Stimulated activated CD4-positive, alpha-beta T cell treated with anti-CD3 and anti-CD28 coated beads, Interleukin-15, amount 100 ng/mL, for 48 hours (primary cell): ENCODE measurements at places on chromosomes 5 and 9.

DNA sequence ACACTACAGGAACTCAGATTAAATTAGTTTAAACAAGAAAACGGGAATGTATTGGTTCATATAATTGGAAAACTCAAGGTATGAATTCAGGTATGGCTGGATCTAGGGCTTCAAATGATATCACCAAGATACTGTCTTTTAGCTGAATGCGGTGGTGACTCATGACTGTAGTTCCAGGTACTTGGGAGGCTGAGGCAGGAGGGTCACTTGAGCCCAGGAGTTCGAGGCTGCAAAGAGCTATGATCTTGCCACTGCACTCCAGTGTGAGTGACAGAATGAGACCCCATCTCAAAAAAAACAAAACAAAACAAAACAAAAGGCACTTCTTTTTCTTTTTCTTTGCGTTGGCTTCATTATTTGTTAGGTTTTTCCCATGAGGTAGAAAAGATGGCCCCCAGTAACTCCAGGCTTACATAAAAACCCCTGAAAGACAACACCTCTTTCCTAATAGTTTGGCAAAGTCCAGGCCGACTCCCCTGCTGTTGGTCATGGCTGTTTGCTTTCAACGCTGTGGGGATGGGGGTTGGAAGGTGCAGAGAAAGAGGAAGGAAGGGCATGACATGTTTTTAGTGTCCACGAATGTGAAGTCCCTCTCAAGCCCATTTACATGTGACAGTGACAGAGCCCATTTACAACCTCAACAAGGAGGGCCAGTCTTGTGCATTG lies 39.8 kb upstream of the CRB2 start:
- no peak for DNase-seq

- DNase-seq, result no peak
Observed at GRCh38 chr5:154406826-154407225, 39.0 kb upstream of the SAP30L start.

GRCh38 chr5:76637490-76637889 lies 14.3 kb upstream of the F2RL2 start:
- no peak for DNase-seq

DNA sequence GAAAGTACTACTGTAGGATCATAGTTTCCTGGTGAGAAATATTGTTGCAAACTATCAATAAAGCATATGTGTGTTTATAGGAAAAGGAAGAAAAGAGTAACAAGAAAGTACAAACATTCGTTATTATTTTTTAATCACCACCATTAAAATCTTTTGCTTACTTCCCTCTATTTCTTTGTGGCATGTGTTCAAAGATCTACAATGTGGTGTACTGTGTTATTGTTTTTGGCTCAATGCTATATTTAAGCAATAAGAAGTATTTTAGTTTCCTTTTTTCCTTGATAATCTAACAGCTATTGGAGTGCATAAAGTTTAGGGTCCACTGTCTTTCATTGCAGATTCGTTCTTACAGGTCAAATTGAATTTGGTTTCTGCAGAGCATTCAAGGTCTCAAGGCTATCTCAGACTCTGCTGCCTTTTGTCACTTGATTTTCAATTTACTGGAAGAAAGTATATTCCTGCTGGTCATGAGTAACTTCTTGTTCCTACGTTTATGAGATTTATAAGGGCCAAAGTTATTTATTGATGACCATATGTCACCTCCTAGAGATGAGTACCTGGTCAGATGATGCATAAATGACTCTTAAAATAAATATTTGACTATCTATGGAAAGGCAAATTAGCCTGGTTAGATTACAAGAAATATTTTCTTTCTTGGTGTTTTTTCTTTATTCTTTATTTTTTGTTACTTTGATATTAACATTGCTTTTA lies 323.0 kb downstream of the TMEM167A start:
- DNase-seq, result no peak

GRCh38 chr9:137878146-137878941 lies 762 bp downstream of the CACNA1B start:
- no peak for DNase-seq

DNA sequence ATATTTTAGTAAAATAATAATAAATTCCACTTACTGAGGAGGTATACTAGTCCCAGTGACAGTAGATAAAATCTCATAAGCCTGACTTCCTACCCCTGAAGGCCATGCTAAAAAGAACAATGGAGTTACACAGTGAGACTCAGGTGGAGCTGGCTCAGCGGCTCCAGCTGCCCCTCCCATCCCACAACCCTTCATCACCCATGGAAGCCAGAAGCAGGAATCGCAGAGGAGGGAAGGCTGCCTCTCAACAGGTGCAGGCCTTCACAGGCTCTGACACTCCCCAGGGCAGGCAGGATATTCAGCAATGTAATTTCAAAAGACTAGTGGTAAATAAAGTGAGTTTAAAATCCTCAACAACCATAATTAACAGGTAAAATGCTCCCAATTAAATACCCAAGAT lies 67.5 kb downstream of the FANCC start:
- DNase-seq, result no peak

DNA sequence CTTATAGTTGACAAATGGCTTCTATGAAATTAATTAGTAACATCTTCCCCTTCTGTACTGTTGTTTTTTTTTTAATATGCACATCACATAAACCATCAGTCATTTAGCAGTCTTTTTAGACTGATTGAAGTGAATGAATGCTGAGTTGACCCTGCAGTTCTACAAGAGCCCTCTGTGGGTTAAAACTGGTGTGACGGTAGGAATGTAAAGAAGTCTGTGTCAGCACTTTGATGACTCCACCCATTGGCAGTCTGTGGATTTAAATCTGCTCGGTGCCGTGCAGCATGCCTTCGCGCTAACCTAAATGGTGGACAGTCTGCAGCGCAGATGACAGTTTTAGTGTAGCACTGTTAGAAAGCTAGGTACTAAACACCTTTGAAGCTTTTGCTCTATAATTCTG lies 3.1 kb downstream of the GTF3C4 start:
- no peak for DNase-seq

- no peak for DNase-seq
Observed at GRCh38 chr5:151318850-151319732, 15.5 kb upstream of the SLC36A3 start.

DNA sequence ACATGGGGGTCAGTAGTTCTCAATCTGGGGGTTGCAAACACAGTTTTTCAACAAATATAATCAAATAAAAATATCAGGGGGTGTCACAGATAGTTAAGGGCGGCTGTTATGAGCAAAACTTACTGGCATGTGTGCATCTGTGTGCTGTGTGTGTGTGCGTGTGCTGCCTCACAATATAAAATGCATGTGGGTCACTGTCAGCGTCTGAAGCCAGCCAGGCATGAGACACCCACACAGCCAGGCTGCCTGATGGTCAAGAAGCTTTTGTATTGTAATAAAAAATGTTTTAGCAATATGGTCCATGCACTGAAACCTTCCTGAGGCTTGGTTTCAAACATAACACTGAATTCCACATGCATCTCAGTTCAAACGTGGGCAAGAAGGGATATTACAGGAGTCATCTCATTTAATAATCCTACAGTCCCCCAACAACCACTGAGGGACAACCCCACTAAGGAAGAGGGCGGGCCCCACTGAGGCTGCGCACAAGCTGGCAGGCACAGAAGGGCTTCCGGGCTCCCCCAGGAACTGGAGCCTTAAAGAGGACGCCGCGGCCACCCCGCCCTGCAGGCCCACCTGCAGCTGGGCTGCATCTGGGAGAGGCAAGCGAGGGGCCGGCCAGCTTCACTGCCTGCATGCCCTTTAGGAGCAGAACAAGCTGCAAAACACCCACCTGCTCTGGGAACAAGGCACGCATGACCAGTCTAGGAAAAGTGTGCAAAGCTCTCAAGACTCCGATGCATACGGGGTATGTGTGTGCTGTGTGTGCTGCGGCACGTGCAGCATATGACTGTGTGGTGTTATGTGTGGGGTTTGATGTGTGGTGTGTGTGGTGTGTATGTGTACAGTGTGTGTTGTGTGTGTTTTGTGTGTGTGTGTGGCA lies 14.1 kb downstream of the SEMA4D start:
- no peak for DNase-seq

DNA sequence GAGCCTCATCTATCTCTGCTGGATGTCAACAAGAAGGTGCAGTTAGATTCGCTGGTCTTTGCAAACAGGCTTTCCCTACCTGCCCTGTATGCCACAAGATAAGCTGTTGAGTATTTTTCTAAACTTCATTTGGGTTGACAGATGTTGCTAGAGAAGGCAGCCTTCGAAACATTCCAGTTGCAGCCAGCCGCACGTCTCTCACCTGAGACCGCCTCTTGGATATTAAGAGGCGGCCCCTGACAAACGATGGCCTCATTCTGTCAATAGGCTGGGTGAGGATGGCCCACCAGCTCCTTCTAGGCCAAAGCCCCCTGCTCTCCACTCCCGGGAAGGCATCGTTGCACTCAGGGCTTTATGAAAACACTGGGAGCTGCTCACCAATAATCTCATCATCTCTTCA lies 181.6 kb downstream of the DAB2IP start:
- DNase-seq, result no peak

DNA sequence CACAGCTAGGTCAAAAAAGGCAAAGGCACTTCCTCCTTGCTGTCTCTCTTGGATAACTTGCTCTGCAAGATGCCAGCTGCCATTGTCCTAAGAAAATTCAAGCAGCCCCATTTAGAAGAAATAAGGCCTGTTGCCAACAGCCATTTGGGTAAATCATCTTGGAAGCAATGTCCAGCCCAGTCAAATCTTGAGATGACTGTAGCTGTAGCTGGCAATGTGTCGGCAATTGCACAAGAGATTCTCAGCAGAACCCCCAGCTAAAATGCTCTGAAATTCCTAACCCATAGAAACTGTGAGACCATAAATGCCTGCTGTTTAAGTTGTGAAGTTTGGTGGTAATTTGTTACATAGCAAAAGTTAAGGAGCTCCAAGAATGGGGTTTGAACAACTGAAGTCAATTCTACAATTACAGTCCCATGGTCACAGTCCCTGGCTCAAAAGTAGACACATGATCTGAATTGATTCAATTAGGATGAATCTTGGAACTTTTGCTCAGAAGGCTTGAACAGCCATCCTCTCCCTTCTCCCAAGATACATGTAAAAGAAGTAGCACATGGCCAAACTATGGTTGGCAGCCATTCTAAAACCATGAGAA lies 151.1 kb downstream of the MPDZ start:
- no peak for DNase-seq

DNA sequence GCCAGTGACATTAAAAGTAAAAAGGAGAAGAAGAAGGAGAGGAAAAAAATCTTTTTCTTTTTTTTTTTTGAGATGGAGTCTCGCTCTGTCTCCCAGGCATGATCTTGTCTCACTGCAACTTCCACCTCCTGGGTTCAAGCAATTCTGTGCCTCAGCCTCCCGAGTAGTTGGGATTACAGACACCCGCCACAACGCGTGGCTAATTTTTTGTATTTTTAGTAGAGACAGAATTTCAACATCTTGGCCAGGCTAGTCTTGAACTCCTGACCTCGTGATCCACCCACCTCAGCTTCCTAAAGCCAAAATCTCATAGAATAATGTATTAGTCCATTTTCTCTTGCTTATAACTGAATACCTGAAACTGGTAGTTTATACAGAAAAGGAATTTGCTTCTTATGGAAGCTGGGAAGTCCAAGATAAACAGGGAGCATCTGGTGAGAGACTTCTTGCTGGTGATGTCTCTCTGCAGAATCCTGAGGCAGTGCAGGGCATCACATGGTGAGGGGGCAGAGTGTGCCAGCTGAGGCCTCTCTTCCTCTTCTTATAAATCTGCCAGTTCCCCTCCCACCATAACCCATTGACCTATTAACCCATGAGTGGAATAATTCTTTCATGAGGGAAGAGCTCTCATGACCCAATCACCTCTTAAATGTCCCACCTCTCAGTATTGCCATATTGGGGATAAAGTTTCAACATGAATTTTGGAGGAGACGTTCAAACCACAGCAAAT lies 466.3 kb downstream of the GADD45G start:
- no peak for DNase-seq

GRCh38 chr9:116800885-116801284 lies 113.8 kb downstream of the TRIM32 start:
- no peak for DNase-seq

DNA sequence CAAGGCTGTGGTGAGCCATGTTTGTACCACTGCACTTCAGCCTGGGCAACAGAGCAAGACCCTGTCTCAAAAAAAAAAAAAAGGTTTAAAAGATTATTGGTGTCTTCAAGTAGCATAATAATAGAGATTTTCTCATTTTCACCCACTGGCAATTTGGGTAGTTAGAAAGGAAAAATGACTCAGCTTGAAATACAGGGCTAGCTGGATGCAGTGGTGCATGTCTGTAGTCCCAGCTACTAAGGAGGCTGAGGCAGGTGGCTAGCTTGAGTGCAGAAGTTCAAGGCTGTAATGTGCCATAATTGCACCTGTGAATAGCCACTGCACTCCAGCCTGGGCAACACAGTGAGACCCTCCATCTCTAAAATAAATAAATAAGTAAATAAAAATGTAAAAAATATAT lies 111.1 kb downstream of the ARRDC3 start:
- no peak for DNase-seq

DNA sequence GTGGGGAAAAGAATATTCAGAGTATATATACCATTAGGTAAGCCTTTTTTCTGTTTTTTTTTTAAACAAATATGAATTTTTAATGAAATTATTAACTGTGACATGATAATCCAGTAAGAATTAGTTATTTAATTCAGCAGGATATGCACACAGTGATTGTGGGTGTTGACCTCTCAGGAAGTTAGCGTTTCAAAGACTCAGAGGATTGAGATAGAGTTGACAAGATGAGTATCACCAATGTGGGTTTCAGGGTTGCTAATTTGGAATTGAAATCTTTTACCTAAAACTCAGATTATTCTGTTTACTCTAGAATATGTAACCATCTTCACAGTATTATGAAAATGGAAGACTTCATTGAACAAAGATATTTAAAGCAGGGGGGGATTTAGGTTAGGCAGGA lies 56.2 kb downstream of the FOCAD start:
- DNase-seq, result no peak

- DNase-seq, result no peak
Observed at GRCh38 chr5:168156170-168156569, 135.3 kb upstream of the WWC1 start.

DNA sequence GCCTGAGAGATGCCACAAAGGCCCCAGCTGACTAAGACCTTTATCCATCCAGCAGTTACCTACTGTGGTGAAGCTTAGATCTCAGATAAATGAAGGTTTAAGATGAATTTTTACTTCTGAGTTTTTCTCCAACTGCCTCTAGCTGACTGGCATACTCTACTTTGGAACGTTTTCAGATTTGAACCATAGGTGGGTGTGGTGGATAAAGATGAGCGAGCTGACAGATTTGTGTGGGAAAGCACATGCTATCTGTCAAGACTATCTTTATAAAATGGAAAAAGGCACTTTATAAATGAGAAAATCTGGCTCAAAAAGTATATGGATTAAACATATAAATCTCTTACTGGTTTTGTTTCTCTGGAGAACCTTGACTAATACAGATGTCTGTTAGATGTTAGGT lies 160.8 kb downstream of the MCTP1 start:
- DNase-seq, result no peak

- no peak for DNase-seq
Observed at GRCh38 chr9:114097613-114098020, 1.5 kb downstream of the KIF12 start.

- no peak for DNase-seq
Observed at GRCh38 chr5:89556215-89556913, 673.4 kb upstream of the MEF2C start.
